ENCODE measurements at places on chromosomes 3 and 15. TPM values are rescaled to one million over a fixed set of nuclear protein-coding genes. Genes with fewer than 3 reads are reported as not detected.

RPUSD2 gene
- total RNA-seq, result 19.8 TPM

ATP10A gene
- total RNA-seq, result 0.21 TPM

KIF15 gene
- total RNA-seq, result 2.4 TPM

NME9 gene
- not detected for total RNA-seq

CCRL2 gene
- total RNA-seq, result not detected

Measured in tracheal epithelial cell (primary cell).